Germinal center (tissue), 1 donor: ENCODE measurements at places on chromosomes 7 and 10.

DNA sequence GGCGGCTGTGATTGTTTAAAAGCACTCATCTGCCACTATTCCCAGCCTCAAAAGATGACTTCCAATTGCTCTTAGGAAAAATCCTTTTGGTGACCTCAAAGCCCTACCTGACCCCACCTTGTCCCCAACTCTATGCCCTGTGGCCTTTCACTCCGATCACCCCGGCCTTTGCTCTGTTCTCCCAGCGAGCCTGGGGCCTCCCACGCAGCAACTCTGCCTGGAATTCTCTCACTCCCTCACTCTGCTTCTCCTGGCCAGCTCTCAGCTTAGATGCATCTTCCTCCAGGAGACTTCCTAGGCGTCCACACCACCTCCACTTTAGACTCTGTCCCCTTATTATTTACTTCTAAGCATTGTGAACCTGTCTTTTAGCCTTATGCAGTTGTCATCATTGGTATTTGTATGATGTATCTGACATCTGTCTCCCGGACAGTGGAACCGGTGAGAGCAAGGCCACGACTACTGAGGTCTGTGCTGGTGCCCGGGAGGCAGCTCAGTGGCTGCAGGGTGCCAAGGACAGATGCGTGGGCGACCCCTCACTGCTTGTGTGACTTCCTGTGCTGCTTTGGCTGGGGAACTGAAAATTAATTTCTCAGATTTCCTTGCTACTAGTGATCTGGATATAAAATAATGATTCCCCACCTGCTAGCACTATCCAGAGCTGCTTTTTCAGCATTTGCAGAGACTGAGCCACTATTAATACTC is 63.0 kb downstream of the PIP4K2A start:
- DNase-seq = no peak

DNA sequence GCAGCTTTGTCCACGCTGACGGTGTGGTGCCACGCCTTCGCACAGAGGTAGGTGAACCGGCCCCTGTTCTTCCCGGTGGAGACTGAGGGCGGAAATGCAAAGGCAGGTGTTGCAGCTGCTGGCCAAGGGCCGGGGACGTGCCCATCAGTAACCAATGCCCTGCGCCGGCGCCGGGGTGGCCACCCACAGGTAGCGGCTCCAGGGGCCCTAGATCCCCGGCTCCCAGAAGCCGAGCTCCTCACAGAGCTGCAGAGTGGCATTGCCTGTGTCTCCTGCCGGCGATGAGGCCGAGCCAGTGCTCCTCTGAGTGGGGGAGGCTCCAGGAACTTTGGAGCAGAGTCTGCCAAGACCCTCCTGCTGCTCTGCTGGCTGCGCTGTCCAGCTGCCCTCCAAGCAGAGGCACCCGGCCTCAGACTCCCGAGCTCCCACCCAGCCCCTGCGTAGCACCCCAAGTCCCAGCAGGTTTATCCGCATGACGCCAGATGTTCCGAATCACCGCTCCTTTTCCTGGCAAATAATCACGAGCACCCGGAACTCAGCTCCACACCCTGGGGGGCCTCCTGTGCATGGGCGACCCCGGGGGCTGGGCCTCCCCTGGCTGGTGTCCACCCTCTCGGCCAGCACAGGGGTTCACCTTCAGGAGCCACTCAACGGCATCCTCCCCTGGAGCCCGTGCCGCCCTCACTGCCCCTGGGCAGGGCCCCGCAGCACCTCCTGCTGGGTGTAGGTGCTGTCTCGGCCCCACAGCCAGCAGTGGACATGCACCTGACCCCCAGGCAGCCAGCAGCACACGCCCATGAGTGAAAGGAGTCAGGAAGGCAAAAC is 22.1 kb downstream of the CFAP46 start:
- DNase-seq = no peak

GRCh38 chr10:32253276-32253675 is 93.7 kb downstream of the EPC1 start:
- no peak for DNase-seq

GRCh38 chr7:2974093-2974819 is 69.4 kb downstream of the CARD11 start:
- no peak for DNase-seq

DNA sequence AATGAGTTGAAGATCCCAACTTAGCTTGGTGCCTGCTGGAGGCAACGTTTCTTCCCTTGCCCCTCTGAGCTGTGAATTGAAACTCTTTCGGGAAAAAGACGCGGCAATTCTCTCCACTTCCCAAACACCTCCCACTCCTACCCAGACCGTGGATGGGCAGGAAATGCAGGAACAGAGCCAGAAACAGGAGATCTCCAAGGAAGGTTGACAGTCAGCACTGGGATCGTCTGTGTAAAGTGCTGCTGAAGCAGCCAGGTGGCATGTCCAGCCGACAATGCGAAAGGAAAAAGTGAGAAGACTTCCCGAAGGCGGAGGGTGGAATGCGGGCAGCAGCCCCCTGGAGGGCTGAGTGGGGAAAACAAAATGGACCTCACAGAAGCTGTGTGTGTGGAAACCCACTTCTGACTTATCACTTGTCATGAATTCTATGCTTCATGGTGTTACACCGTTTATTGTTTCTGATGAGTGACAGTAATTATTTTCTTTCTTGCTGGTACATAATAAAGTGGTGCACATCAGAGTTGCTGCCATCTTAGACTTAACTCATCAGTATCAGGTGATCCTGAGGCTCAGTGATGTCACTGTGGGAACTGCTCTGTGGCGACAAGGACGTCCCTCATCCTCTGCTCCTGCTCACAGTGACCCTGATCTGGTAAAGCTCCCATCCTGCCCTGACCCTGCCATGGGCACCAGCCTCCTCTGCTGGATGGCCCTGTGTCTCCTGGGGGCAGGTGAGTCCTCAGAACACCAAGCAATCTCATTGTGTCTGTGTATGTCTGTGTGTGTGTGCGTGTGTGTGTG is 220.5 kb upstream of the PRSS1 start:
- DNase-seq = no peak

DNA sequence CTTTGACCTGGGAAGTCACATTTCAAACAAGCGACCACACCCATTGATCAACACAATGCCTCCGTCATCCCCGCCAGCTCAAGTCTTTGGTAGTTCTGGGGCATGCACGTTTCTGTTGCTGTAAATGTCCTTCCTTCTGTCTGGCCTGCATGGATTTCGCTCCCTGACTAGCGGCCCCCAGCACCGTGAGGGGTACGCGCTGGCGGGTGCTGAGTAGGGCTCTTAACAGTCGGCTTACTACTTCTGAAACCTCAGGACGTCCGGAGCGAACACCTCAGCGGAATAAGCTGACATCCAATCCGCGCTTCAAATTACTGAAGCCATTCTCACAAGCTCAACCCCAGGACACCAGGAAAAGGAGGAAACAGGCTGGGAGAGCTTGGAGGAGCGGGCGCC is 505 bp downstream of the NUDCD3 start:
- DNase-seq = peak; percentile 32

DNA sequence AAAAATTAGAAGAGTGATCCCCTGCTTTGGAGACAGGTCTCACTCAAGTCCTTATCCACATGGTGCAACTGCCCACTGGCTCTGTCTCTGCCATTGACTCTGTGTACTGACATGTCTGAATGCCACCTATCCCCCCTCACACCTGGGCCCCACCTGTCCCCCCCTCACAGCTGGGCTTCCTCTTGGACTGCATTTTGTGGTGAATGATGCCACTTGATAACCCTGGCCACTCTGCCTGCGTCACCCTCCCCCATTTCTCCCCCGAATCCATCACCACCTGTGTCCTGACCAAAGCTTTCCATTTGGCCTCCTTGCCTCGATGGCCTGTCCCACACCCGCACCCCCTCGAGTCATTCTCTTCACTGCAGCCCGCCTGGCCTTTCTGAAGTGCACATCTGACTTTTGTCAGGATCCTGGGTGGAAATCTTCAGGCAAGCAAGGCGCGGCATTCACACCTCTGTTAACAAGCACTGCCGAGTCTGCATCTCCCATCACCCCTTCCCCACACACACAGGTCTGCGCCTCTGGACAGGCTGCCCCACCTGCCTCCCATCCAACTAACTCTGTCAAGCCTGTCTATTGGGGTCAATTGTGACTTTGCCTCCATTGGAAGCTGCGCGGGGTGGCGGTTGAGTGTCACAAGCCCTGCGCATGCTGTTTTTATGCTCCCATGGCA is 175.3 kb upstream of the KLF14 start:
- DNase-seq = no peak

DNA sequence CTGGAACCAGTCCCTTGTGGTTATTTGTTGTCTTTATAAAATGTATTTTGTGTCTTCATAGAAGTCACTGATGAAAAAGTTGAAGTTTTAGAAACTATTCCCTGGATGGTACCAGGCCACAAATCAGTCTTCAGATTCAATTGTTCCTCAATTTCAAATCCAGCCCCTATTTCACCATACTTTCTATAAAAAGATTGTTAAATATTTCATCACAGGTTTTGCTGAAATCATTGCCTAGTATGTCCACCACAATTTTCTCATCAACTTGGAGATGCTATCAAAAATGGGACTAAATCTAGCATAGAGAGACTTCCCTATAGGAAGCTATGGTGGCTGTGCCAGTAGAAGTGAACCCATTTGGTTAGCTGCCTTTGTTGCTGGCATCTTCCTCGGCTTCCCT is 118.5 kb downstream of the RAB18 start:
- no peak for DNase-seq
